ENCODE measurements at places on chromosomes 12 and 14.

DNA sequence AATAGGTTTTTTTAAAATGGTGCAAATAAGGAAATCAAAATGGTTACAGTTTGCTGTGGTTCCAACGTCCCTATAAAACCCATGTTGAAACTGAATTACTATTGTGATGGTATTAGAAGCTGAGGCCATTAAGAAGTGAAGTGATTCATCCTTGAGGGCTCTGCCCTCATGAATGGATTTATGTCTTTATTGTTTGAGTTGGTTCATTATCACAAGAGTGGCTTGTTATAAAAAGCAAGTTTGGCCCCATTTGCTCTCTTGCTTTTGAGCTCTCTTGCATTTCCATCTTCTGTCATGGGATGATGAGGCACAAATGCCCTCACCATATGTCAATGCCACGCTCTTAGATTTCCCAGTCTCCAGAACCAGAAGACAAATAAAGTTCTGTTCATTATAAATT lies 62.3 kb downstream of the PRKD1 start:
- DNase-seq: no peak

GRCh38 chr12:106285982-106286381 lies 16.6 kb upstream of the TCP11L2 start:
- DNase-seq: no peak

DNA sequence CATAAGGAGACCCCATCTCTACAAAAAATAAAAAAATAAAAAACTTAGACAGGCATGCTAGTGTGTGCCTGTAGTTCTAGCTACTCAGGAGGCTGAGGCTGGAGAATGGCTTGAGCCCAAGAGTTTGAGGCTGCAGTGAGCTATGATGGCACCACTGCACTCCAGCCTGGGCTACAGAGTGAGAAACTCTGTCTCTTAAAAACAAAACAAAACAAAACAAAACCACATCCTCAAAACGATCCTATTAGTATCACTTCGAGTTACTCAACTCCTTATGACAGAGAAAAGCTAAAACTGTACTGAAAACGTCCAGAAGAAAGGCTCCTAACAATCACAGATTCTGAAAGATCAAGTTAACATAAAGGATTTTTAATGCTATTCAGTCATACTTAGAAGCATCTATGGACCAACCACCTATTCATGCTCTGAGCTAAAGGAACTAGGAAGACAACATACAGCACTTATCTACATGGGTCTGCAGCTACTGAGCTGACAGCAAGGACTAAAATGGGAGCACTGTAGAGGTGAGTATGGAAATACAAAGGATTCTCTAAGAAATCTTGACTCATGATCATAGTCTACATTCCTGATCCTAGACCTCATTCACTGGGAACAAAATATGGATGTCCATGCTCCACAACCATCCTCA lies 75.3 kb upstream of the DUSP6 start:
- no peak for DNase-seq

GRCh38 chr12:76495556-76495955 lies 64.0 kb downstream of the OSBPL8 start:
- no peak for DNase-seq

GRCh38 chr12:70451528-70451927 lies 85.4 kb downstream of the KCNMB4 start:
- DNase-seq: no peak

GRCh38 chr14:75281654-75282019 lies 3.0 kb downstream of the FOS start:
- DNase-seq: no peak

- DNase-seq: no peak
Measured at GRCh38 chr14:72515779-72516770, 377.8 kb downstream of the DPF3 start.

- DNase-seq: no peak
Measured at GRCh38 chr12:116864371-116865160, 16.7 kb downstream of the HRK start.

DNA sequence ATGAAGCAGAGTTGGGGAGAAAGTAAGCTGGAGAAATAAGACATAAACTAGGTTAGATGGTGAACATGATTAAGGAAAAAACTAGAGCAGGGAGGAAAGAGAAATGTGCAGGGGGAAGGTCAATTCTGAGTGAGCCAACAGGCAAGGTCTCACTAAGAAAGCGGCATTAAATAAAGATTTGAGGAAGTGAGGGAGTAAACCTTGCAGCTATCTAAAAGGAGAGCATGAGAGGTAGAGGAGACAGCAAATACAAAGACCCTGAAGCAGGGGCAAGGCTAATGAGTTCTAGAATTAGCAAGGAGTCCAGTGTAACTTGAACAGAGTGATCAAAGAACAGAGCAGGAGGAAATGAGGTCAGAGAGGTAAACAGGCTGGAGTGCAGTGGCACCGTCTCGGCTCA lies 4.4 kb upstream of the SOCS2 start:
- DNase-seq: no peak
